NCI-H1417 treated with DMSO at 0.1 percent for 48 hours (cell line): ENCODE measurements at places on chromosomes 6 and 20.

- no peak for DNase-seq
Measured at GRCh38 chr6:69795469-69796072, 1.2 kb downstream of the LMBRD1 start.

- DNase-seq, result no peak
Measured at GRCh38 chr6:89034586-89035251, 45.8 kb upstream of the PNRC1 start.

DNA sequence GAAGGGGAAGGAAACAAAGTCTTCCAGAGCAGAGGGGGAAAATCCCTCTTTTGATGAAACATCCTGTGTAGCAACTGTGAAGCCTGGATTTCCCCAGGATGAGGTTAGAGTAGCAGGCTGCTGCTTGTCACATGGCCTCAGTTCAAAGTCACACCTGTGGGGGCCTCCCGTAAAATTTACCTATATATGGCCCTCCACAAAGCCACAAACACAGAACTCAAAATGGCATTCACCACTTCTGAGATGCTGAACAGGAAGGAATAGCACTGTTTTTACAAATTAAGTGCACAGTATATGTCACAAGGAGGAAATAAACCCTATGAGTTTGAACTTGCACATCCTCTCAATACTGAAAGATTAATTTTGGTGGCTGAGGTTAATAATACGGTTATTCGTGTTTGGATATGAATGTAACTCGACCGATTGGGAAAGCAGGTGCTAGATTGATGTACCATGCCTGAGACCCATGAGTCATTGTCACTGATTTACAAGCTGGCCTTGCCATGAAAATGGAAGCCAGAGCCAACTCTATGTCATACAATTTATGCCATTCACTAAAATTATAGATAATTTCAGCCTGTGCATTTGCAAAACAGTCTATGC is 70.6 kb downstream of the SGK1 start:
- DNase-seq, result no peak

DNA sequence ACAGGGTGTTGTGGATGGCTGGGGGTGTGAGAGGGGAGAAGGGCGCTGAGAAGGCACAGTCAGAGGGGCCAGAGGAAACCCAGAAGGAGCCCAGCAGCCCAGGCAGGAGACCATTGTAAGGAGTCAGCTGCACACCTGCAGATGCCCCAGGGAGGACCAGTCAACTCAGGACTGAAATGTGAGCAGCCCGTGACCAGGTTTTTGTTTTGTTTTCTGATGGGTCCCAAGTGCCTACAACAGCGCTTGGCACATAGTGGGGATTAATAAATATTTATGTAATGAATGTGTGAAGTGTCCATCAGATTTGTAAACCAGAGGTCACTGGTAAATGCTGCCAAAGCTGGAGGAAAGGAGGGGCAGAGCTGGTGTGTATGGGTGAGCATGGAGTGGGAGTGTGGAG is 30.2 kb downstream of the TRAM2 start:
- no peak for DNase-seq

GRCh38 chr20:3760655-3761348 is 6.8 kb downstream of the ADISSP start:
- DNase-seq, result no peak

- DNase-seq, result no peak
Measured at GRCh38 chr20:23446505-23446904, 6.2 kb downstream of the CST11 start.

DNA sequence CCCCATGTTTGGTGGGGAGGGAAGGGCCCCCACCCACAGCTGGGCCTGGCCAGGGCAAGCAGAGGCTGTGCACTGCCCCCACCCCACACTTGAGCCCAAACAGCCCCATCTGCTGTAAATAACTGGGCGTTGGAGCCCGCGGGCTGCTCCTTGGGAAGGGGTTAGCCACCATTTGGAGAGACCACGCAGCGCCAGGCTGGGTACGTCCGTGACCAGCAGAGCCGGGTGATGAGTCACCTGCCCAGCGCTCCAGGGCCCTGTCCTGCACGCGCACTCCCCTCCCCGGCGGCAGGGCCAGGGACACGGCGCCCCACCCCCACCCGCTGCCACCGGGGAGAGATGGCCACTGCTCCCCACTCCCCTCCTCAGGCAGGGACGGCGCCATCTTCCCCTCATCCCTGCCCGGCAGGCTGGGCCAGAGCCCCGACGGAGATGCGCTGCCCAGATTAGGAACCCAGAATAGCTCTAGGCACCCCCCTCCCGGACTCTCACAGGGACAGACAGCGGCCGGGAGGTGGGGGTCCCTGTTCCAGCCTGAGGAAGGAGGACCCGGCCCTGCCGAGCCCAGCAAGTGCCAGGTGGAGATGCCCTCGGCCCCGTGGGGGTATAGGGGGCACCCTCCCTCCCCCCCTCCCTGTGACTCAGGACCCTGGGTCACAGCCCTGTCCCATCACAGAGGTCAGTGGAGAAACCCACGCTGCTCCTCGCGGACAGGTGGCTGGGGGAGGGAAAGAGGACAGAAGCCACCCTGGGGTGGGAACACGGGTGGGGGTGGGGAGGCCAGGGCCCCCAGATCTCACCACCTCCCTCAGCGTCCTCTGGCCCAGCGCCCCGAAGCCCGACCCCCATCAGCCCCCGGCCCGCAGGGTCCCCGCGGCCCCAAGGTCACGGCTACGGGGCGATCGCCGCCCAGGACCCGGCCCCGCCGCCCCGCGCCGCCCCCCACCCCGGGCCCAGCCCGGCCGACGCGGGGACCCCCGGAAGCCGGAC is 642 bp downstream of the EEF1A2 start:
- DNase-seq, result no peak

GRCh38 chr20:50784464-50784863 is 10.4 kb upstream of the BCAS4 start:
- DNase-seq, result no peak

DNA sequence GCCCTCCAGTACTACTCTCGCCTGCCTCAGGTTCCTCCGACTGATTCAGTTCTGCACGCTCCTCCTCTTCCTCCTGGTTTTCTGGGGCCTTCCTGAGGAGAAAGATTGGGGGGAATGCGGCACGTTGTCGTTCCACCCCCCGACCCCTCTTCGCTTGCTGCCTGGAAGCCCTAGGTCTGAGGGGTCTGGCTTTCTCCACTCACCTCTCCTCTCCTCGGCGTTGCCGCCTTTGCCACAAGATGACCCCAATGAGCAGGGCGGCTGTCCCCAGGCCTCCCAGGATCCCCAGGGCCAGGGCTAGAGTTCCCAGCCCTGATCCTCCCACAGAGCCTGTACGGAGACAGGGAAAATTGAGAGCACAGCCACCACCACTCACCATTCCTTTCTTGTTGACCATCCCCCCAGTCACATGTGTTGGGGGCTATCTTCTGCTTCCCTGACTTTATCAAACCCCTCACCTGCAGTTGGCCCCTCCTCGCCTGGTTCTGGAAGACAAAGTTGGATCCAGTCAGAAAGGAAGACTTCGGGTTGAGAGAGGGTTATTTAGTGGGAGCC is 2.8 kb downstream of the AGER start:
- no peak for DNase-seq

- no peak for DNase-seq
Measured at GRCh38 chr20:23228912-23229311, 121.7 kb upstream of the NXT1 start.

GRCh38 chr6:110614586-110614985 is 138.2 kb upstream of the SLC22A16 start:
- no peak for DNase-seq

DNA sequence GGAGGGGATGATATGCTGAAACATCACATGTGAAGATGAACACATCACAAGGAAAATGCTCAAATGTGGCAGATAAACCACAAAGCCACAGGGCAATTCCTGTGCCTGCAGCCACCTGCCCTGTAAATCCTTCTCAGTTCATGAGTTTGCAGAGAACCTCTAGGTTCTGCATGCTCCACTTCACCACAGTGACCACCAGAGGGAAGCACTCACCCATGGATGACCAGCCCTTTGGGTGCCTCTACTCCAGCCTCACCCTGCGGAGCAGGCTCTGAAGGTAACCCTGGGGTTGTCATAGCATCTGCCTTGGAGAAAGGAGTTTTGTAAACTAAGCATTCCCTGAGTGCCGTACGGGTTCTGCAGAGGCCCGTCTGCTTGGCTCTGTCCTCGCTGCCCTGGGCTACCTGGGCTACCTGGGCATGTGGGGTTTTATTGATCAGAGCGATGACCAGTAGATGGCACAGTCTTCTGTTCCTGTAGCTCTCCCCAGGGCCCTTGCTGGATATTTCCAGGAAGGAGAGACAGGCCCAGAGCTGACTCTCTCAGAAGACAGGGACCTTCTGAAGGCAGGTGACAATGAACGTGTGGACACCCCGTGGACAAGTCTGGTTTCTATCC is 31.7 kb upstream of the CST1 start:
- DNase-seq, result no peak
